Retinal pigment epithelial cell (primary cell): ENCODE measurements at places on chromosomes 4 and X.

DNA sequence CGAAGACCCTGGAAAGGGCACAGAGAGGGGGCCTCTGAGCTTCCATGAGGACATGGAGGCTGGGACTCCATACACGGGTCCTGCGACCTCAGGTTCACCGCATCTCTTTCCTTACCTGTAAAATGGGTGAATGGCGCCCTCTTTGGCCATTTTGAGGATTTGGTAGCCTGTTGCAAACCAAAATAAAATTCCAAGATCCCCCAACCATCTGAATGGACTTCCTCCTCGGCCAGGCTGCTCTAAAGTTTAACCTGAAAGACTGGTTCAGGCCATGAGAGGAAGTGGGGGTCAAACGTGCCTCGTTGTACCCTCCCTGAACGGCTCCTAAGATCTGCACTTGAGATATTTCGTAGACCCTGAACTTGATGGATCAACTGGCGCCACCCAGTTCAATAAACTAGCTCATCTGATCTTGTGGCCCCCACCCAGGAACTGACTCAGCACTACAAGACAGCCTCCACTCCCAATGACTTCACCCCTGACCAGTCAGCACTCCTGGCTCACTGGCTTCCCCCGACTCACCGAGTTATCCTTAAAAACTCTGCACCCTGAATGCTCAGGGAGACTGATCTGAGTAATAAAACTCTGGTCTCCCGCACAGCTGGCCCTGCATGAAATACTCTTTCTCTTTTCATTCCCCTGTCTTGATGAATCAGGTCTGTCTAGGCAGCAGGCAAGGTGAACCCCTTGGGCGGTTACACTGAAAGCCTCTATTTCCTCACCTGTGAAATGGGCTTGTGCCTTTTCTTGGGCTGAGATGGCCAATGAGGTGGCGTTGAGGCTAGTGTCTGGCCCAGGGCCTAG lies 32.9 kb upstream of the GPR78 start:
- no peak for DNase-seq

DNA sequence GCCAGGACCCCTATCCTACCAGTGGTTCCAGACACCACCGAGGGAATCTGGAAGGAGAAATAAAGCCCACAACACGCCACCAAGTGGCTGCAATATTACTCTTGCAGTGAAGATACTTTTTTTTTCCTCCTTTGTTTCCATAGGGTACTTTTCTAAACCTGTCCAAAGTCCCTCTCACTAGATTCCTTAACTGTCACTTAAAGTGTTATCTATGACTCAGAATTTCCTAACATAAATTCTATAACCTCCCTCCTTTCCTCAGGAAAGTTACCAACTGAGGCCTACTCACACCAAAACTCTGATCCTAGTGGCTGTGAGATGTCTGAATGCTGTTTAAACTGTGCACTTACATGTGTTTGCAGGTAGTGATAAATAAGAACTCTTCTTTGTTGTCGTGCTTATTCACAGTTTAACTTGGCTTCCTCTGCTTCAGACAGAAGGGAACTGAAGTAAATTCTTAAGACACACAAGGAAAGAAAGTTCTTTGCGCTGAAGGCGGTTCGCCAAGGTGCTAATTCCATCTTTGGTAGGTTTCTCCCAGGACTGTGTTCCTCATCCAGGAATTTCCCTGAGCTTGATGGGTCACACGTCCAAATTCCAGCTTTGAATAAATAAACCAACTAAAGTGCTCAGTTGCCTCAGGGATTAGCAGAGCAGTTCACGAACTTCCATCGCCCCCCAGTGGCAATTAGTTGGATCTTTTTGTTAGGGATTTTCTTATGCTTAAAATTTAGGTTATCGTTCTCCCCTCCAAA lies 10.7 kb upstream of the HCCS start:
- peak; percentile 31 for DNase-seq

- DNase-seq, result no peak
Observed at GRCh38 chr4:112650332-112650731, 13.4 kb downstream of the LARP7 start.

DNA sequence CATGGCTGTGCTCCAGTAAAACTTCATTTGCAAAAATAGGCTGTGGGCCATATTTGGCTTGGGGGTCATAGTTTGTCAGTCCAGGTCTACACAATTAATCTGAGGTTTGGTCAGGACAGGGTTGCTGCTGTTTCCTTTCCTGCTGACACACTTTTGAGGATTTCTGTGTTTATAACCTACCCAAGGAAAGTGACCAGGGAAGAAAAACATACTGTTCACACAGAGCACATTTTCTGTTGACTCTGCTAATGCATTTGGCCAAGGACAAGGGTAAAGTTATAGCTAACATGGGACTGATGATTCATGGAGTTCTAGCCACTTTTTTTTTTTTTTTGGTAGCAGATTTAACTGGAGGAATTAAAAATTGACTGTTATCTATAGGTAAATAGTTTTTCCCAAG lies 43.9 kb upstream of the GEMIN8 start:
- no peak for DNase-seq

GRCh38 chrX:99795495-99795894 lies 614.6 kb downstream of the PCDH19 start:
- no peak for DNase-seq

DNA sequence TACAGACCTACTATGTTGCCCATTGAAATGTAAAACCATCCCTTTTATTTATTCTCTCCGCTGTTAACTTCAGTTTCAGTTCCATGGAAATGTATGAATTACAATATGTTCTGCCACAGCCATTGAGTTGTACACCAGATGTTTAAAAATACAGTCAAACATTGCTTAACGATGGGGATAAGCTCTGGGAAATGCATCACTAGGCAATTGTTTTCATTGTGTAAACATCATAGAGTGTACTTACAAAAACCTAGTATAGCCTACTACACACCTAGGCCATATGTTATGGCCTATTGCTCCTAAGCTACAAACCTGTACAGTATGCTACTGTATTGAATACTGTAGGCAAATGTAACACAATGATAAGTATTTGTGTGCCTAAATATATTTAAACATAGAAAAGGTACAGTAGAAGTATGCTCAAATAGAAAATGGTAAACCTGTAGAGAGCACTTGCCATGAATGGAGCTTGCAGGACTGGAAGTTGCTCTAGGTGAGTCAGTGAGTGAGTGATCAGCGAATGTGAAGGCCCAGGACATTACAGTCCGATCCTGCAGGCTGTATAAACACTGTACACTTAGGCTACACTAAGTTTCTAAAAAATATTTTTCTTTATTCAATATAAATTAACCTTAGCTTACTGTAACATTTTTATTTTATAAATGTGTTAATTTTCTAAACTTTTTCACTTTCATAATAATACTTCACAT lies 2.7 kb upstream of the PF4V1 start:
- DNase-seq, result no peak
